ENCODE measurements at places on chromosomes 5 and 9.

- DNase-seq, result no peak
Measured at GRCh38 chr5:74401946-74402320, 238.6 kb downstream of the ENC1 start.

DNA sequence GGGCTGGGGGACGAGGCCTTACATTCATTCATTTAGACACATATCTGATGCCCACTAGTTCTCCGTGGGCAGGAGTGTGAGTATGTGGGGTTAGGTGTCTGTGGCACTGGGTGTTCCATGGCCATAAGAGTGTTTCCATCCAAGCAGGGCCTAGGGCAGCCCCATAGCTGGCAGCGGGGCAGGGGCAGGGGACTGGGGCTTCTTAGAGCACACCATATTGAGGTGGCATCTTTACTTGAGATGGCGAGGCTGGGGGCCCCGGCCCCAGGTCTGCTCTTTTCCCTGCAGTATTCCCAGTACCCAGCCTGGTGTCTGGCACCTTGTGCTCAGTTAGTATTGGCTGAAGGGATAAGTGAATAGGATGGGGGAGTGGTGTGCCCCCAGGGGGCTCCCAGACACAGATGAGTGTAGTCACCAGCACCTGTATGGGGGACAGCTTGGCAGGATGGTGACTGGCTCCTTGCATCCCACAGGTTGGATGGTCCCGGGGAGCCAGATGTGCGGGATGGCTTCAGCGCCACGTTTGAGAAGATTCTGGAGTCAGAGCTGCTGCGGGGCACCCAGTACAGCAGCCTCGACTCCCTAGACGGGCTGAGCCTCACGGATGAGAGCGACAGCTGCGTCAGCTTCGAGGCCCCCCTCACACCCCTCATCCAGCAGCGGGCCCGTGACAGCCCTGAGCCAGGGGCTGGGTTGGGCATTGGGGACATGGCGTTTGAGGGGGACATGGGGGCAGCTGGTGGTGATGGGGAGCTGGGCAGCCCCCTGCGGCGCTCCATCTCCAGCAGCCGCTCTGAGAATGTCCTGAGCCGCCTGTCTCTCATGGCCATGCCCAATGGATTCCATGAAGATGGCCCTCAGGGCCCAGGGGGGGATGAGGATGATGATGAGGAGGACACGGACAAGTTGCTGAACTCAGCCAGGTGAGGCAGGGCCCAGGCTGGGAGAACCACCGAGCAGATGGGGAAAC lies 17.5 kb downstream of the PSD2 start:
- no peak for DNase-seq

DNA sequence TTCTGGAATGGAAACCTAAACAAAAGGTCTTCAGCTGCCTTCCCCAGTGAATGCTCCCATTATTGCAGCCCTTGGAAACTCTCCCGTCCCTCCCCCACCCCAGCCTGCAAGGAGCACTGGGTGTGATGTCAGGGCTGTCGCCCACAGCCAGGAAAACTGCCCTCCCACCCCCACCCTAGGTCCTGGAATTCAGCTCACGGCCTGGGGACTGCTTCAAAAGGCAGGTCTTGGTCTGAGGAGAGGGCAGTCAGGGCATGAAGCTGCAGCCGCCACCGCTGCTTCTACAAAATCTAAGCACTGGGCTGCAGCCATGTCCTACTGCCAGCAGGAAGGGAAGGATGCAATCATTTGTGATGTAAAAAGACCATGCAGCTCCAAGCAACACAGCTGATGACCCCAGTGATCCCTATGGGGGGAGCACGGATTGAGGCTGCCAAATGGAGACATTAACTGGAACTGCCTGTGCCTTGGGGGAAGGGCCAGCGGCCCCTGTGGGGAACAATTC lies 11.4 kb downstream of the GRHPR start:
- DNase-seq, result peak; percentile 45

DNA sequence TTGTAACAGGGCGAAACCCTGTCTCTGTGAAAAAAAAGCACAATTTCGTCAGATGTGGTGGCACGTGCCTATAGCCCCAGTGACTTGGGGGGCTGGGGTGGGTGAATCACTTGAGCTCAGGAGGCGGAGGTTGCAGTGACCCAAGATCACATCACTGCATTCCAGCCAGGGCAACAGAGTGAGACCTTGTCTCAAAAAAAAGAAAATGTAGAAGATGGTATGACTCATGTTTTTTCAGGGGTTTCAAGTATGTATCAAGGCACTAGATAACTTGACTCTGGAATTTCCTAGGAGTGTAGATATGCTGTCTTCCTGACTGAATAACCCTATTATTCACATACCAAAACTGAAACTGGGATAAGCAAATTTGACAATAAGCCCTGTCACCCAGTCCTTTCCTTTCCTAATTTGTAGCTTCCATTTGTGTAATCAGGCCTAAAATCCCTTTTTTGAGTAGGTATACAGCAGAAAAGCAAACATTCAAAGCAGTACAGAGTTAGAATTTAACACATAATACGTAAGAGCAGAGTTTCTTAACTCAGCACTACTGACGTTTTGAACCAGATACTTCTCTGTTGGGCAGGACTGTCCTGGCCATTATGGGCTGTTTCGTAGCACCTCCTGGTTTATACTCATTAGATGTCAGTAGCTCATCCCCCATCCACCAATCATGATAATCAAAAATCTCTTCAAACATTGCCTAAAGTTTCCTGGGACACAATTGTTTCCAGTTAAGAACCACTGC lies 17.3 kb upstream of the ANKRD18B start:
- DNase-seq, result peak; percentile 96

GRCh38 chr5:14038341-14038959 lies 94.0 kb upstream of the DNAH5 start:
- DNase-seq, result peak; percentile 81

GRCh38 chr9:15785584-15785983 lies 232.7 kb downstream of the CCDC171 start:
- no peak for DNase-seq

GRCh38 chr5:125036494-125036893 lies 290.1 kb upstream of the ZNF608 start:
- no peak for DNase-seq

DNA sequence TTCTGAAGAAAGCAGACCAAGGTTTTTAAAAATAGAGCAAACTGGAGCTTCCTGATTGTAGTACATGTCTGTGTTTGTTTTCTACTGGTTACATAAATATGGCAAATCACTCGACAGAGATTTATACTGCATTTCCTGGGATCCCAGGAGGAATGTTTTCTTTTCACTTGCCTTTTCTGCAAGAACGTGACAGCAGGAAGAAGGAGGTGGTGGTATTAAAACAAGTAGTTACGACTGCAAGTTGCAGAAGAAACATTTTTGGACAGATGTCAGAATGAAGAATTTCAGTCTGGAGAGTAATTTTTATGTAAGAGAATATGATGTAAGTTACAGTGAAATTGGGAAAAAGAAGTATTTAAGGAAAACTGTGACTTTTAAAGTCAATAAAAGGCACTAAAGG lies 253.7 kb upstream of the NFIL3 start:
- no peak for DNase-seq

- DNase-seq, result no peak
Measured at GRCh38 chr9:86754581-86755560, 192.4 kb downstream of the GAS1 start.

DNA sequence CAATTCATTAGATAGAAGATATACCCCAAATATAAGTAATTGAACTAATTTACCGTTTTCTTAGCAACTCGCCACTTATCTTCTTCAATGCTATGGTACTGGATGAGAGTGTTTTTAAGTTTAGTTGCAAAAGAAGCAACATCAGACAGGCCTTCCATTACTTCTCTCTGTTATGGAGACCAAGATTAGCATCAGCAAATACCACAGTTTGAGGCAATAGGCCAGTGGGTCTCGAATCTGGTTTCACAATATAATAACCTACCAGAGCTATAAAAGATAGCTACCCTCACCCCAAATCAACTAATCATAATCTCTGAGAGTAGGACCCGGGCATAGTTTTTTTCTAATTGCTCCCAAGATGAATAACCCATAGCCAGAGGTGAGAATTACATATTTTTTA lies 5.1 kb downstream of the STARD4 start:
- DNase-seq, result no peak

- no peak for DNase-seq
Measured at GRCh38 chr9:108913391-108913790, 20.5 kb downstream of the ELP1 start.

GRCh38 chr5:163790497-163790896 lies 285.1 kb downstream of the MAT2B start:
- no peak for DNase-seq

- no peak for DNase-seq
Measured at GRCh38 chr5:178382754-178383164, 150.2 kb upstream of the PHYKPL start.

- DNase-seq, result no peak
Measured at GRCh38 chr9:78985084-78985738, 586.6 kb upstream of the TLE4 start.

DNA sequence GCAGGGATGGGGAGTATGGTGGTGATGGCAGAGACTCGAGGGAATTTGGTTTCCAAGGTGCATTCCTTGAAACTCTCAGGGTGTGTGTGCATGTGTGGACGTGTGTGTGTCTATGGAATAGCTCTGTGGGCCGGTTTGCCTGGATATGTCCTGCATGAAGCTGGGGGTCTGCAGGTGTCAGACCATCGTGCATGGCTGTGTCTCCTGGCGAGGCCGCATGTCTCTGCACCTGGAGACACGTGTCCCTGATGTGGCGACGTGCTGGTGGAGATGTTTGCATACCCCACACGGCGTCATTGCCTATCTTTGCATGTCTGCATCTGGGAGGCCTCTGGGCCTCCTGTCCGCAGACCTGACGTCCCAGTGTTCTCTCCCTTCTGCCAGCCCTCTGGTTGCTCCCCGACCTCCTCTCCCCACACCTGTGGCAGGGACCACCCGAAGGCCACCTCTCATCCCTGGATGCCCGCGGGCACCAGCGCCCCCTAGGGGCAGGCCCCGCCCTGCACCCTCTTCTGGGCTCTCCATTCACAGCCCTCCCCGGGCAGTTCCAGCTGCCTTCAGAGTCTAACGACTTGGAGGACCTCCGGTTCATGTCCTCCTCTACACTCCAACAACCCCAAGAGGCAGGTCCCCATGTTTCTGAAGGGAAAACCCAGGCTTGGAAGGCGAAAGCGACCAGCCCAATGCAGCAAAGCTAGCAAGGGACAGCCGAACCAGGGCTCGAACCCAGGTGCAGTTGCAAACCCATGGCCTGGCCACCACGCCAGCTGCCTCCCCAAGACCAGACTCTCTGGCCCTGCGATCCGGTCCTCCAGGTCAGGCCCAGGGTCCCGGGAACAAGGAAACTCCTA lies 88.6 kb downstream of the LMX1B start:
- DNase-seq, result peak; percentile 35

DNA sequence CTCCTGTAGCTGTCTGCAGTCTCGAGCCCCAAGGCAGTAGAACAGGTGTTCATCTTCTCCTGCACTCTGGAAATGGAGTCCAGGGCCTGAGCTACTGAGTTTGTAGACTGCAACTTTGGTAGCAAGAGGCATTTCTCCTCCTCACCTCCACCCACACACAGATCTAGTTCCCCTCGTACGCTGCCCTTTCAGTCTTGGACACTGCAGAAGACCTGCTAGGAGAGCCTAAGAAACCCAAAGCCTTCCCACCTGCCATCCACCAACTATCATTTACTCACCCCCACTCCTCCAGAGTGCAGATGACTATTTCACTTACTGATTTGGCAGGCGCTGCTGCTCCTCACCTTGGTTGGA lies 59.0 kb downstream of the KCNIP1 start:
- no peak for DNase-seq

- no peak for DNase-seq
Measured at GRCh38 chr5:9441610-9442009, 104.3 kb downstream of the SEMA5A start.

GRCh38 chr9:1173993-1174392 lies 123.8 kb downstream of the DMRT2 start:
- no peak for DNase-seq

DNA sequence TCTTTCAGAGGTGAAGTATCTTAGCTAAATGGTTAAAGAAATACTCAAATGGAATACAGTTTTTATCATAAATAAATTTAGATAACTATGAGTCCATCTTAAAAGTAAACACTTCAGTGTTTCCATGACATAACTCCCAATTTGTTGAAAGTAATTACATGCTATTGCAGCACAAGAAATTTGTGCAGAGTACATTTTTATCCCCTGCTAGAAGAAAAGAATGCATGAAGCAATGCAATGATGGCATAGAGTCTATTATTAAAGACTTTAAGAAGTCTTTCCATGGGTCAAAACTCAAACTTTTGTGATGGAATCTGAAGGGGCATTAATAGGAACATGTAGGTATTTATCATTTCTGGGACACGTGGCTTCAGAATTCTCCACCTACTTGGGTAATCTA lies 106.6 kb upstream of the DPYSL3 start:
- DNase-seq, result no peak

- DNase-seq, result no peak
Measured at GRCh38 chr5:132136906-132137305, 63.3 kb downstream of the CSF2 start.

DNA sequence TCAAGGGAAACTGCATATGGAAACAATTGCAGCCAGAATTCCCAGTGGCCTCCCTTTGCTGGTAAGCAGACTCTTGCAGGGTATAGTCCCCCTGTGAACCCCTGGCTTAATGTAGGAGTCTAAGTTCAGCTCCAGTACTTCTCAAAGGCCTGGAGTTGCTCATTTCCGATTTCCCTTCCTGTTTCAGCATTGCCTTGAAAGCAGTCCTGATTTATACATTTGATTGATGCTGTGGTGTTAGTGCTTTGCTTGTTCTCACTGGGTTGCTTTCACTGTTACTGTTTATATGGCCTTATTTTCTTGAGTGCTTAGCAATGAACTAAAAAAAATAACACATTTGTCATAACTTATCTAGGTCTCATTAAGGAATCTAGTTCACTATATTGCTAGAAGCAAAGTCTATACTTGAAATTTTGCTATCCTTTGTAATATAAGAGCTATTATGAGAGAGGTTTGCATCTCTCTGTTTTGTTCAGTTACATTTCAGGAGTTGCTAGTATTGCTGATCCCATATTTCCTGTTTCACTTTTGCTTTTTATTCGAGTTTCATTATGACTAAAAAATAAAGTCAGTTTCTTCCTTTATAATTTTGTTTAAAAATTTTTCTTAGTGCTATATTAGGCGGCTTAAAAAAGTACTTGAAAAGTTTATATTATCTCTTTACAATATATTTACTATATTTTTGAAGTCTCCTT lies 122.4 kb upstream of the NMUR2 start:
- no peak for DNase-seq

DNA sequence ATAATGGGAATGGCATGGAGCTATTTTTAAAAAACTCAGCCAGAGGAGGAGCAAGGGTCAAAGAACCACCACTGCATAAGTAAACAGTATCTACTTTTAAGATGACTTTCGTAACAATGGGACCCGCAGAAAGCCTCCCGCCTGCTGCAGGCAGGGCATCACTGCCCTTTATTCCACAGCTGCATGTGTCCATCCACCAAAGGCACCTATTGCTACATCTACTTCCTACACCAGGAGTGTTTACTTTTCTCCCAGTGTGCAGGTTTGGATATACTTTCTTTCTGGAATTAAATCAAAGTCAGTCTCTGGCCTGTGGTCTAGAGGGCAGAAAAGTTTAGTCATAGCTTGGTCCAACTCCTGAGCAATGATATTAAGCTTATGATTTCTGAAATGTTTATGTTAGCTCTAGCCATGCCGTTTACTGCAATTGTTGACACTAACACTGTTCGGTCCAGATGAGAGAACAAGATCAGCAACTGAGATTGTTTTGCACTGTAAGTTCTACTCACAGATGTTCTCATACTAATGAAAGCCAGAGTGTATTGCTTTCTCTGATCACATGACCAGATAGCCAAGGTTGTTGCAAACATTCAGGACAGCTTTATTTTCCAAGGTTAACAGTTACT lies 391.5 kb downstream of the FGF10 start:
- no peak for DNase-seq

- DNase-seq, result no peak
Measured at GRCh38 chr5:57299986-57300385, 126.1 kb downstream of the GPBP1 start.

Measured in dermis blood vessel endothelial cell (primary cell).